Fibroblast of lung (primary cell): ENCODE measurements at places on chromosomes 4 and X.
A peak's percentile ranks its signal among the peaks of the same experiment; 100 is the strongest.

GRCh38 chr4:13985837-13986236 is 358.3 kb upstream of the BOD1L1 start:
- H3K27ac ChIP-seq, result peak overlapping the region; percentile 28
- peak; percentile 41 for DNase-seq
- H3K36me3 ChIP-seq, result no peaks in the 10 kb centered on the region
- H3K27me3 ChIP-seq, result no peaks in the 10 kb centered on the region
- H3K4me1 ChIP-seq, result peaks cover 23% of the 10 kb centered on the region
- no peak overlapping the region for H3K4me3 ChIP-seq

- H3K27ac ChIP-seq, result no peak overlapping the region
- H3K4me1 ChIP-seq, result no peaks in the 10 kb centered on the region
- H3K4me3 ChIP-seq, result no peak overlapping the region
- DNase-seq, result no peak
- H3K36me3 ChIP-seq, result no peaks in the 10 kb centered on the region
Observed at GRCh38 chr4:88207171-88207570, 48.7 kb upstream of the ABCG2 start.

GRCh38 chr4:106231931-106232330 is 84.1 kb downstream of the TBCK start:
- no peaks in the 10 kb centered on the region for H3K36me3 ChIP-seq
- H3K4me1 ChIP-seq, result no peaks in the 10 kb centered on the region
- H3K27me3 ChIP-seq, result no peaks in the 10 kb centered on the region
- no peak for DNase-seq
- no peak overlapping the region for H3K27ac ChIP-seq

GRCh38 chr4:2714061-2714770 is 41.9 kb downstream of the TNIP2 start:
- peaks cover 1% of the 10 kb centered on the region for H3K36me3 ChIP-seq
- peak; percentile 37 for DNase-seq
- peaks cover 5% of the 10 kb centered on the region for H3K4me1 ChIP-seq
- H3K27ac ChIP-seq, result peak overlapping the region; percentile 49
- no peak overlapping the region for H3K4me3 ChIP-seq
- no peaks in the 10 kb centered on the region for H3K27me3 ChIP-seq

- DNase-seq, result peak; percentile 7
- H3K27me3 ChIP-seq, result no peaks in the 10 kb centered on the region
- H3K36me3 ChIP-seq, result no peaks in the 10 kb centered on the region
- H3K27ac ChIP-seq, result no peak overlapping the region
Observed at GRCh38 chrX:50865311-50865710, 45.2 kb upstream of the BMP15 start.

GRCh38 chrX:80751456-80751855 is 58.2 kb downstream of the BRWD3 start:
- H3K27me3 ChIP-seq, result no peaks in the 10 kb centered on the region
- no peak for DNase-seq
- H3K4me3 ChIP-seq, result no peak overlapping the region

GRCh38 chrX:81280148-81280547 is 78.2 kb downstream of the SH3BGRL start:
- DNase-seq, result no peak
- no peaks in the 10 kb centered on the region for H3K4me1 ChIP-seq
- no peak overlapping the region for H3K4me3 ChIP-seq
- no peaks in the 10 kb centered on the region for H3K27me3 ChIP-seq
- H3K27ac ChIP-seq, result no peak overlapping the region

DNA sequence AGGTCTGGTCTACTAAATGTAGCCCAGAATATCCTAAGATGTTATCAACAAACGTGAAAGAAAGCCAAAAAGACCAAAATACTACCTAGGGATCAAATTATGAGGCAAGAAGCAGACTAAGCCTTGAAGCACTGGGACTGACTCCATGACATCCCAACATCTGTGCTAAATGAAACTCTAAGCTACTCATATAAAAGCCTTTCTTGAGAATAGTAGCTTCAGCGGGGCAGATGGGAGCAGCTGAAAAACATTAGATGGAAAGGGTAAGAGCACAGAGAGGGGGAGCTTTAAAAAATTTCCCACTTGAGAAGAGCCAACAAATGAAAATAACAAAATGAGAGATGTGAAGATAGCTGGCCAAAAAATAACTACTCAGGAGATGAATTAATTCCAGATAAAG is 81.7 kb downstream of the MAD2L1 start:
- no peak for DNase-seq
- no peaks in the 10 kb centered on the region for H3K4me1 ChIP-seq
- no peak overlapping the region for H3K4me3 ChIP-seq
- no peaks in the 10 kb centered on the region for H3K36me3 ChIP-seq

DNA sequence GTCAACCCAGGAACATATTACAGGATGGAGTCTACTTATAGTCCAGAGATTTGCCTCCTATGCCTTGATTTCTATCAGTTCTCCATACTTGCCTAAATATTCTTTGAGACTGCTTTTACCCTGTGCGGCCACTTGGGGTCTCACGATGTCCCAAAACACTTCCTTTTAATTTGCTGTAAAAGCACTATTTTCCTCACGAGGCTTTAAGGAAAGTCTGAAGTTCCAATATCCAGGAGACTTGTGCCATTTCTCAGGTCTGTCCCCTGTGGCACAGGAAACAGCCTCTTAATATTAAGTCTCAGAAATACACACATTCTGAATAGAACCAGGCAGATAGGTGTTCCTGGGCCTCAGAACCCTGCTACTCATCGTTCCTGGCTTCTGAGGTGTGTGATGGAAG is 142.9 kb downstream of the TMEM164 start:
- H3K27ac ChIP-seq, result no peak overlapping the region
- H3K4me1 ChIP-seq, result peaks cover 3% of the 10 kb centered on the region
- no peaks in the 10 kb centered on the region for H3K27me3 ChIP-seq
- no peak overlapping the region for H3K4me3 ChIP-seq
- peak; percentile 14 for DNase-seq

DNA sequence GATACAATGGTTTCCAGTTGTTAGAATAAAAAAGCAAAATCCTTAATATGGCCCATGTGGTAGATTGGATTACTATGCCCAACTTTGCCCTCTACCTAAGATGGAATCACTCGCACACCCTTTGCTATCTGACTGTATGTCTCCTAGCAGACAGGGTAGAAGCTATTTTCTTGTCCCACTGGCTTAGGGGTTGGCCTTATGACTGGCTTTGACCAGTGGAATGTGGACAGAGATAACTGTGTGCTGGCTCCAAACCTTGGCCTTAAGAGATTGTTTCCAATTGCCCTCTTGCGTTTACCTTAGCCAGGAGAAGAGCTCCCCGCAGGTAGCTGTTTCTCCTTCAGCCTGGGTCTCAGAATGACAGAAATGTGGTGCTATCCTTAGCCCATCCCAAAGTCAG is 355.9 kb downstream of the BCOR start:
- H3K27me3 ChIP-seq, result no peaks in the 10 kb centered on the region
- H3K4me3 ChIP-seq, result no peak overlapping the region
- H3K4me1 ChIP-seq, result no peaks in the 10 kb centered on the region
- H3K36me3 ChIP-seq, result no peaks in the 10 kb centered on the region

GRCh38 chr4:1775731-1776500 is 17.2 kb upstream of the FGFR3 start:
- H3K4me1 ChIP-seq, result no peaks in the 10 kb centered on the region
- no peak overlapping the region for H3K4me3 ChIP-seq
- H3K27me3 ChIP-seq, result no peaks in the 10 kb centered on the region
- DNase-seq, result no peak

GRCh38 chrX:39726771-39727170 is 371.0 kb downstream of the BCOR start:
- H3K27me3 ChIP-seq, result peaks cover under 1% of the 10 kb centered on the region
- peak; percentile 73 for DNase-seq
- H3K4me3 ChIP-seq, result no peak overlapping the region
- no peaks in the 10 kb centered on the region for H3K36me3 ChIP-seq
- H3K27ac ChIP-seq, result no peak overlapping the region
- peaks cover 4% of the 10 kb centered on the region for H3K4me1 ChIP-seq

DNA sequence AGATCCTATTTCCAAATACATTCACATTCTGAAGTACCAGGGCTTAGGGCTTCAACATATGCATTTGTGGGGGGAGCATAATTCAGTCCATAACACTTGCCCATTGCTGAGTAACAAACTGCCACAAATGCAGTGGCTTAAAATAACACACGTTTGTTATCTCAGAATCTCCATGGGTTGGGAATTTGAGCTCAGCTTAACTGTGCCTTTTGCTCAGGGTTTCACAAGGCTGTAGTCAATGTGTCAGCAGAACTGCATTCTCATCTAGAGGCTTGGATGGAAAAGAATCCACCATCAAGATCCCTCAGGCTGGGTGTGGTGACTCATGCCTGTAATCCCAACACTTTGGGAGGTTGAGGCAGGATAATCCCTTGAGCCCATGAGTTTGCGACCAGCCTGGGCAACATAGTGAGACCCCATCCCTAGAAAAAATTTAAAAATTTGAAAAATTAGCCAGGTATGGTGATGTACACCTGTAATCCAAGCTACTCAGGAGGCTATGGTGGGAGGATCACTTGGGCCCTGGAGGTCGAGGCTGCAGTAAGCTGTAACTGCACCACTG is 25.8 kb upstream of the TBL1X start:
- peak; percentile 13 for DNase-seq
- H3K36me3 ChIP-seq, result no peaks in the 10 kb centered on the region
- H3K4me3 ChIP-seq, result no peak overlapping the region
- no peak overlapping the region for H3K27ac ChIP-seq

DNA sequence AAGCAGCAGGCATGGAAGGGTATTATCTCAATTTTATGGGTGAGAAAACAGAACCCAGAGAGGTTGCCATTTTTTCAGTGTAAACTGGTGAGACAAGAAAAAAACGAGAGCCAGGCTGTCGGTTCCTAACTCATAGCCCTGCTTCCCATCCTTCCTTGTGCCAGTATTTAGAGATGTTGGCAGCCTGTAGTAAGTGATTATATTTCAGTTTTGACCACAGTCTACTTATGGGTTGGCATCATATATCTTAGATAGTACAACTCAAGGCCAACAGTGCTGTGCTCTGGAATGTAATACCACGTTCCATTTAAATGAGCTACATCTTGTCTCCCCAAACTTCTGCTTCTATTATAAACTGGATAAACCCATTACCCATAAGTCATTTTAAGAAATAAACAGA is 40.8 kb downstream of the XK start:
- no peak overlapping the region for H3K27ac ChIP-seq
- no peaks in the 10 kb centered on the region for H3K4me1 ChIP-seq
- no peaks in the 10 kb centered on the region for H3K27me3 ChIP-seq
- DNase-seq, result no peak
- H3K4me3 ChIP-seq, result no peak overlapping the region

DNA sequence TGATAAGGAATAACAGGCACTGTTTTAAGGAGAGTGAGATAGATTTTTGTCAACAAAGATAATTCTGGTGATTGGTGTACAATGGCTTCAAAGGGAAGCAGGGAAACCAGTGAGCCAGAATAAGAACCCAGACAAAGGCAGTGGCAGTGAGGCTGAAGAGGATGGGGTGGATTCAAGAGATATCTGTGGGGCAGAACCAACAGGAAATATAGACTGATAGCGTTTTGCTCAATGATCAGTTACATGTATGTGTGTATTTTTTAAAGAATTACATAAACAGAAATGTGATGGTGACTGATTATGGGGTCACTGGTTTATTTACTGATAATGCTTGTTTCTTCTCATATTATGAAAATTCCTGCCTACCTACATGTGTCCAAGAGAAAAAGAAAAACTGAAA is 66.4 kb downstream of the AMMECR1 start:
- no peak overlapping the region for H3K27ac ChIP-seq
- H3K4me1 ChIP-seq, result no peaks in the 10 kb centered on the region
- no peak overlapping the region for H3K4me3 ChIP-seq
- no peaks in the 10 kb centered on the region for H3K36me3 ChIP-seq
- no peaks in the 10 kb centered on the region for H3K27me3 ChIP-seq
- DNase-seq, result no peak

- no peak overlapping the region for H3K27ac ChIP-seq
- no peak overlapping the region for H3K4me3 ChIP-seq
- DNase-seq, result peak; percentile 63
- no peaks in the 10 kb centered on the region for H3K4me1 ChIP-seq
Observed at GRCh38 chr4:8221476-8221875, 22.4 kb downstream of the SH3TC1 start.

DNA sequence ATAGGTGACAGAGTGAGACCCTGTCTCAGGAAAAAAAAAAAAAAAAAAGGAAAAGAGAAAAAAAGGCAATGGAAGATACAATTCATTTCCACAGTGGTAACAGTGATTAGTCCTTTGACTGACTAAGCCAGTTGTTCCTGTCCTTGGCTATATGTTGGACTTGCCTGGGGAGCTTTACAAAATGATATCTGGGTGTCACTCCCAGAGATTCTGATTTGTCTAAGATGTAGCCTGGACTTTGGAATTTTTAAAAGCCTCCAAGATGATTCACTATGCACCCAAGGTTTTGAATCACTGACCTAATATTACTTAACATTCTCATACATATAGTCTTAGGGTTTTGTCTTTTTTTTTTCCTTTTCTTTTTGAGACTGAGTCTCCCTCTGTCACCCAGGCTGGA is 16.9 kb downstream of the HELQ start:
- no peak overlapping the region for H3K27ac ChIP-seq
- H3K27me3 ChIP-seq, result no peaks in the 10 kb centered on the region
- no peaks in the 10 kb centered on the region for H3K4me1 ChIP-seq
- DNase-seq, result no peak

DNA sequence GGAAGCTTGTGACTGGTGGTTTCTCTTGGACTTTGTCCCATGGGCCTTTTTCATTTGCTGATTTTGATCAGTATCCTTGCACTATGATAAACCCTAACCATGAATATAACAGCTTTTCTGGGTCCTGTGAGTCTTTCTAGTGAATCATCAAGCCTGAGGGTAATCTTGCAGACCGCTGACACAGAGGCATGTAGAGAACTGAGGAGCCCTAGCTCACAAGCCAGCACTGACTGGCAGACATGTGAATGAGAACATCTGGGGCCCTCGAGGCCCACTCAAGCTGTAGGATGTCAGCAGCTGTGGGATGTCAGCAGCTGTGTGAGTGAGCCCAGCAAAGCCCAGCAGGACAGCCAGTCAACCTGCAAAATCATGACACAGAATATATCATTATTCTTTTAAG is 36.7 kb downstream of the HMGB3 start:
- DNase-seq, result peak; percentile 41
- no peaks in the 10 kb centered on the region for H3K36me3 ChIP-seq
- H3K27ac ChIP-seq, result no peak overlapping the region
- H3K4me1 ChIP-seq, result no peaks in the 10 kb centered on the region
- no peak overlapping the region for H3K4me3 ChIP-seq
- H3K27me3 ChIP-seq, result no peaks in the 10 kb centered on the region

DNA sequence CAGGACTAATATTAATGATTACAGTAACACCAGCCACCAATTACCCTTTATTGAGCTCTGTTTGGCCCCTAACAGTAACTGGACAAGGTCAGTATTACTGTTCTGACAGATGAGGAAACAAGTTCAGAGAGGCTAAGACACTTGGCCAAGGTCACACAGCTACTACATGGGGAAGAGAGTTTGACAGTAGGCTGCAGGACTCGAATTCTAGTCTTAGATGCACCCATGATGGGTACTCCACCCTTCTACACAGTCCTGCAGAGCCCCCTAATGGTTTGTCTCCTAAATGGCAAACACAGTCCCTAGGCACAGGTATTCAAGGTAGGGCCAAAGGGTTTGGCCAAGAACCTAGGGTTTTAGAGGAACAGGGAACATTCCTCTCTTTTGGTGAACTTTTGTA is 93.9 kb downstream of the NSUN7 start:
- H3K4me1 ChIP-seq, result no peaks in the 10 kb centered on the region
- DNase-seq, result no peak
- H3K4me3 ChIP-seq, result no peak overlapping the region
